ENCODE measurements at places on chromosomes 5 and 9.

- peak; percentile 30 for DNase-seq
Observed at GRCh38 chr9:106921341-106921899, 58.5 kb downstream of the ZNF462 start.

DNA sequence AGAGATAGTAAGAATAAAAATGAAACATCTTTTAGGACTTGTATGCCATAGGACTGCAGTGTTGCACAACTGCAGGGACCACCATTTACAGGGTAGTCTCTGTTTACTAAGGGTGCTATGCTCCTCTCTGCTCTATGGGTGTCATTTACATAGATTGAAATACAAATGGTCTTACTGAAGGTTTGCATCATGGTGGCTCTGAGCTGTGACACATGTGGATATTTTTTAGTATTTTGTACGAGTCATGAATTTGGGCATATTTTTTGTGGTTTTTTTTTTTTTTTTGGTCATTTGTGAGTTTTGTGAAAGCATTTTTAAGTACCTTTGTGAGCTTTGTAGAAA is 47.4 kb downstream of the CSNK1G3 start:
- DNase-seq, result no peak

DNA sequence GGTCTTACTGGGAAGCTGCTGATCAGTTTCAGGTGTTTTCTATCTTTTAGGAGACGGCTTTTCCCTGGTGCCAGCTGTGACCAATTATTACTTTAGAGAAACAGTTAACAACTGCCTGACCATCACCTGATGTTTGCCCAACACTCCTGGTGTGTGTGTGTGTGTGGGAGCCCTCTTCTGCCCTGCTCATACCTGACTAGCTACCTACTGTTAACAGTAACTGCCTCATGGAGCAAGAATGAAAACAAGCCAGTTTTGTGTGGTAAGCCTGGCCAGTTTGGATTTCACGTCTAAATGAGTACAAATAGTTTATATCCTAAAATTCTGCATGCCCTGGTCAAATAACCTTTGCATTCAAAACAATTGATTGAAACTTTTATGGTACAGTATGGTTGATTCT is 46.1 kb upstream of the RIOK2 start:
- DNase-seq, result no peak

- no peak for DNase-seq
Observed at GRCh38 chr9:82201196-82201595, 212.6 kb downstream of the SPATA31D1 start.

GRCh38 chr5:4735261-4735660 is 404.9 kb upstream of the ADAMTS16 start:
- no peak for DNase-seq

GRCh38 chr9:119941091-119941490 is 571.9 kb upstream of the BRINP1 start:
- DNase-seq, result no peak

- no peak for DNase-seq
Observed at GRCh38 chr9:89439571-89439970, 58.3 kb downstream of the SEMA4D start.

DNA sequence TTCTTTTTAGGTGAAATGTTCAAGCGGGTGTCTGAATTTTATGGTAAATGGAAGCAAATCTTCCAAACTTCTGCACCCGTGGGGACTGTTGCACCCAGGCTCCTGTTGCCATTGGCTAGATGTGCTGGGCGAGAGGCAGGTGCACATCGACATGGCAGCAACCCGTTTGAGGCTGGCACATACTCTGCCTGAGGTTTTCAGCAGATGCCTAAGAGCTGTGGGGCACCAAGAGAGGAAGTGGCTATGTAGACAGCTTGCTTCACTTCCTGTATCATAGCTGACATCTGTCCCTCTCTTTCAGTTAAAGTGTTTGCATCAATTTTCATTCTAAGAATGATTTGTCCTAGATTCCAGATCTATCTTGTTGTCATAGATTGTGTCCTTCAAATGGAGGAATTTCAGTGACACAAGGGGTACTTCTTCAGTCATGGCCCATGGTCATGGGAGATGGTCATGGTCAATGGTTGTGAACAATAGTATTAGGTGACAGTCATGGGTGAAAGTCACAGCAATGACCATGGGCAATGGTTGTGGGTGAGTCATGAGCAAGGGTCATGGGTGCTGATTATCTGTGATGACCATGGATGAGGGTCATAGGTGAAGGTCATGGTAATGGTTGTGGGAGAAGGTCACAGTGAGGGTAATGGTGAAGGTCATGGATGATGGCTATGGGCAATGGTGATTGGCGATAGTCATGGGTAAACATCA is 115.1 kb upstream of the IRX4 start:
- DNase-seq, result no peak

DNA sequence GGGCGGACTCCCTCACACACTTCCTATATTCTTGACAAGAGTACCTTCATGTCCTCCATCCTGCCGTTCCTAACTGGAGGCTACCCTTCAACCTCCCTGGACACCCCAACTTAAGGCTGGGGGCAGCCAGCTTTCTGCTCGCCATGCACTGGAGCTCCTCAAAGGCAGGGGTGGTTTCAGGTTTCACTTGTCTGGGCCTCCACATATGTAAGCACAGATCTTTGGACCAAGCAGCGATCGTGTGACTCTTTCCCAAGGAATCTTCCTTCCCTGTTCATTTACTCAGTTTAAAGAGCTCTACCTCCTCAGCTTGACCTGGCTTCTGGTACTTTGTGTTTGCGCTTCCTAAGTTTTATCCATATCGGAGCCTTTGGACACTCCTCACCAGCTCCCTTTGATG is 34.2 kb upstream of the TRPC7 start:
- no peak for DNase-seq

DNA sequence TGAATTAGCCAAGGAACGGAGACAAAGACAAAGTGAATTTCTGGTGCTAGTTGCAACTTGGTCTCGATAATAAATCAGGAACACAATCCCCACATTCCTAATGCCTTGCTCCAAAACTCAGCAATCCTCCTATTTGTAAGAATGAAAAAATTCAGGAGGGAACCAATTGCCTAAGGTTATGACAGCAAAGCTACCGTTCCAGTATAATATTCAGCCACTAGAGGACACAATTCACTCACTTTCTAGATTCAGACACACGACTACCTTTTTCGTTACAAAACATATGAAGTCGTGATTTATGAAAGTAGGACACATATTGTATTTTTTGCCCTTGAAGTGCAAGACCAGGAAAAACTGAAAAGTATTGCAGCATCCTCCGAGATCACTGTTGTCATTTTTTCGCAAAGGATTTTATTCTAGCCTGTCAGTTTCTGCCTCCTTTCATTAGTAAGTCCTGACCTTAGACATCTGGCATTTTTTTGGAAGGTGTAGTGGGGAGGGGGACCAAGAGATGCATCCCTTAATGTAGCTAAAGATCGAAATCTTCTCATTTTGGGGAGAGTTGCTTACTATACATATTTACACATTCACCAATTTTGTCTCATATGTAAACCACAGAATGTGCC is 133.1 kb downstream of the DOCK8 start:
- DNase-seq, result no peak

DNA sequence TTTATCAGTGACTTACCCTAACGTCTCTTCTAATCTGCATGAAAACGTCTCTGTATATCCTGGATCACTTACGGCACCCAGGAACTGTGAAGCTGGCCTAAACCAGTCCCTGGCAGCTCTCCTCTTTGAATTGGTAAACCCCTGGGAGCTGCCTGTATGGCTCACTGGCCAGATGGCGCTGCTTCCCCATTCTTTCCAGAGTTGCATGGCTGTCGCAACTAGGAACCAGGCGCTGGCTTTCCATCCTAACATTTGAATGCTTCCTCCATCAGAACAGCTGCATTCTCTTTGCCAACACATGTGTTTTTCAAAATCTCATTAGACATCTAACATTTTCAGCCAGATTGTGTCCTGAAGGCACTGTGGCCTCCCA is 8.0 kb upstream of the PCA3 start:
- no peak for DNase-seq

DNA sequence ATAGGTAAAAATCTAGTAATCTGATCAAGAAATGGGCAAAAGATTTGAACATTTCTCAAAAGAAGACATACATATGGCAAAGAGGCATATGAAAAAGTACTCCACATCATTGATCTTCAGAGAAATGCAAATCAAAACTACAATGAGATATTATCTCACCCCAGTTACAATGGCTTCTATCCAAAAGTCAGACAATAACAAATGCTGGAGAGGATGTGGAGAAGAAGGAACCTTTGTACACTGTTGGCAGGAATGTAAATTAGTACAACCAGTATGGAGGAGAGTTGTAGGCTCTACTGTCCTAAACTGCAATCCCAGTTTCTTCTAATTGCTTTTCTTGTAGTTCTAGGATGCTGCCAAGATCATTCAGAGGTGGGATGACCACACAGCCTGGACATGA is 193.5 kb upstream of the RFX3 start:
- DNase-seq, result no peak

DNA sequence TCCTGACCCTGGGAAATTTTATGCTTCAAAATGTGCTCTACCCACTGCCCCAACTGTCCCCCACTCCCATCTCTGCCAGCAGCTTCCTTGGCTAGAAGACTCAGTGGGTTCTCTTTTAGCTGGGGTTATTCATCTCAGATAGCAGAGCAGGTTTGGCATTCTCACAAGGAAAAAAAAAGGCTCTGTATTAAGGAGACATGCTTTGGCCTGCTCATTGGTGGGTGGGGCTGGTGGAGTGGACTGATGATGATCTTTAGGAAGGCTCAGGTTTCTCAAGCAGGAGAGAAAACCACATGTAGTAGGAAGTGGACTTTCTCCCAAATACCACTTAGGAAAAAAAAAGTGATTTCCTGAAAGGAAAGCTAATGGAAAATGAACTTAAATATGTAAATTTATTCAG is 279.2 kb upstream of the ZNF462 start:
- no peak for DNase-seq

- DNase-seq, result no peak
Observed at GRCh38 chr5:113098378-113098777, 121.8 kb downstream of the DCP2 start.

GRCh38 chr9:134433909-134434882 is 107.9 kb downstream of the RXRA start:
- DNase-seq, result no peak

DNA sequence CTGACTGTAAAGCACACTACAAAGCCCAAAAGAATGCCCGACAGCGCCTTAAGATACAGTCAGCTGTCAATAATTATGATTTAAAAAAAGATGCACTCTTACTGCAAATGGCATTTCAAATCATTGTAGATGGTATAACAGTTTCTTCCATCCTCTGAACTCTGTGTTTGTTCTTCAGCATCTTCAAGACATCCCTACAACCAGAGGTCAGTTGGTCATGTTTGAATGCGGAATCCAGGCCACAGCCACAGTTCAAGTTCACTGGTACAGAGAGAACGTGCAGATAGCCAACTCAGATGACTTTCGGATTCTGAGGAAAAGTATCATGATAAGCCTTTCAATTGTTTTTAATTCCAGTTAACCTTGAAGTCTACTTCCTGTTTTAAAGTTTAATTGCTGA is 8.7 kb upstream of the MYOT start:
- DNase-seq, result no peak

DNA sequence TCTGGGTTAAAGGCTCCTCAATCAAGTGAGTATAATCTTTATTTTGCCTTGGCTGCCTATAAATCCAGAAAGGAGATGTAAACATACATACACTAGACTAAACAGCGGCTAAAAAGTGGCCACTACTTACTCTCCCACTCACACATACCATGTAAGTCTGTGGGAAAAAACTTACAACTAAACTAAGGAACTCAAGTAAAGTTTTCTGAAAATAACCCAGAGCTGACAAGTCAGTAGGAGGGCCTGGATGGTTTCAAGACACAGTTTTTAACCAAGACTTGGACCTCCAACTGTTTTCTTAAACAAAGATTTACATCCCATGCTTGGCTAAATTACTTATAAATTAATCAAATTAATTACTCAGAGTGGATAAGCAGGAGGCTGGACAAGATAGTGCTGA is 64.5 kb downstream of the CEP120 start:
- no peak for DNase-seq

- peak; percentile 38 for DNase-seq
Observed at GRCh38 chr9:93072383-93072795, 13.9 kb downstream of the SUSD3 start.

DNA sequence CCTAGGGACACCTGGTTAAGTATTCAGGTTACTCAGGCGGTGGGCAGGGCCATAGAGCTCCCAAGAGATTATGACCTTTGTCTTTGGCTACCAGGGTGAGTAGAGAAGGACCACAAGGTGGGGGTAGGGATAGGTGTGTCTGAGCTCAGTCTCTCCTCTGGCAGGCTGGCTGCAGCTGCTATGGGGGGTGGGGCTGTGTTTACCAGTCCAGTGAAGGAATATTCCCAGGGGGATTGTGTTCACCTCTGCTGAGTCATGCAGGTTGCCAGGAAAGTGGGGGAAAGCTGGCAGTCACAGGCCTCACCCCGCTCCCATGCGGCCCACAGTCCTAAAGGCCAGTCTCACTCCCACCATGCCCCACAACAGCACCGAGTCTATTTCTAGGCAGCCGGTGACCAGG is 53.6 kb upstream of the POU5F2 start:
- DNase-seq, result no peak

- no peak for DNase-seq
Observed at GRCh38 chr5:101012880-101013279, 109.8 kb upstream of the ST8SIA4 start.

GRCh38 chr9:125493881-125494652 is 212.9 kb downstream of the MAPKAP1 start:
- DNase-seq, result no peak

GRCh38 chr5:175862131-175863012 is 9.0 kb upstream of the CPLX2 start:
- no peak for DNase-seq

GRCh38 chr9:105958587-105958986 is 264.2 kb downstream of the TMEM38B start:
- DNase-seq, result no peak

- no peak for DNase-seq
Observed at GRCh38 chr5:129460936-129461710, 1.0 kb downstream of the ADAMTS19 start.

- no peak for DNase-seq
Observed at GRCh38 chr9:38357350-38358114, 35.0 kb upstream of the ALDH1B1 start.

- DNase-seq, result no peak
Observed at GRCh38 chr5:112388739-112389138, 30.3 kb downstream of the EPB41L4A start.

- DNase-seq, result no peak
Observed at GRCh38 chr5:168076561-168076991, 214.9 kb upstream of the WWC1 start.

DNA sequence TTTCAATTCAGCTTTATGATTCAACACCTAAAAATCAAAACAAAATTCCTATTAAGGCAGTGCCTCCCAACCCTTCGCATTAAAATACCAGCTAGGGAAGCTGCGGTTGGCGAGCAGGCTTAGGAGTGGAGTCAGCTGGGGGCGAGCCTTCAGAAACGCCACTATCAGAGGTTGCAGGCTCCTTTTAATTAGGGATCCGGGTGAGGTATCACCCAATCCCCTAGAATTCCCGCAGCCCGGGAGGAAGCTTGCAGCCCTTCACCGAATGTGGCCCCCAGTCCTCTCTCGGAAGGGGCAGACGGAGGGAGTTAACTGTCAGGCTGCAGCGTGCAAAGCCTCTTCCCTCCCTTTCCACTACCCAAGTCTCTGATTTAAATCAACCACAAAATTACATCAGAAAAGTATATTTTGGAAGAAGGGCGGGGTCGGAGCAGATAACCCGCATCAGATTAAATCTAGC is 1.7 kb downstream of the STC2 start:
- DNase-seq, result no peak

GRCh38 chr9:129027685-129028191 is 393 bp downstream of the SH3GLB2 start:
- DNase-seq, result no peak
